ENCODE measurements at places on chromosomes 16 and 17. TPM values are rescaled to one million over a fixed set of nuclear protein-coding genes. Genes with fewer than 3 reads are reported as not detected.

Gene MCRIP2
- 43.8 TPM for total RNA-seq

Gene PRRT2
- total RNA-seq, result 0.48 TPM

Gene KRT28
- total RNA-seq, result not detected

Gene CPHXL2
- not detected for total RNA-seq

Gene RBFOX1
- not detected for total RNA-seq

Gene PEX12
- 8.8 TPM for total RNA-seq

Gene ZDHHC7
- total RNA-seq, result 66.2 TPM

Gene CMTM1
- 0.79 TPM for total RNA-seq

Gene TRPV2
- 0.61 TPM for total RNA-seq

Gene TCAP
- total RNA-seq, result 1.4 TPM

Gene MT4
- total RNA-seq, result not detected

Gene TEKT3
- not detected for total RNA-seq

Gene KRTAP2-3
- total RNA-seq, result not detected

Gene ARL17B
- 6.2 TPM for total RNA-seq

Gene GPRC5C
- total RNA-seq, result 85.4 TPM

Gene KIAA0513
- total RNA-seq, result 2.0 TPM

Gene ZMYND15
- 0.54 TPM for total RNA-seq

Gene C16orf74
- 9.4 TPM for total RNA-seq

Gene TBX2
- total RNA-seq, result 6.6 TPM

Gene CAPNS2
- not detected for total RNA-seq

Gene KLHL10
- 0.07 TPM for total RNA-seq

Gene TP53TG3D
- total RNA-seq, result 1.7 TPM

Gene ARL16
- total RNA-seq, result 49.9 TPM

Gene ADAP2
- total RNA-seq, result 2.5 TPM

Gene CDRT15
- total RNA-seq, result not detected

Gene SLC13A2
- 0.15 TPM for total RNA-seq

Gene IL17C
- total RNA-seq, result not detected

Gene HCRT
- 0.25 TPM for total RNA-seq

Gene CLDN9
- 0.39 TPM for total RNA-seq

Gene CES3
- 1.8 TPM for total RNA-seq

Gene KRTAP2-1
- not detected for total RNA-seq

All from A549 treated with CORT108297 at 1 μM for 4 hours (cell line).